LHCN-M2 (cell line): ENCODE measurements at places on chromosomes 6 and 20.

- DNase-seq, result peak; percentile 88
These were observed 37.1 kb upstream of the TFAP2A start for GRCh38 chr6:10451828-10452509.

- no peak for DNase-seq
These were observed 31.4 kb downstream of the B4GALT5 start for GRCh38 chr20:49682278-49682677.

DNA sequence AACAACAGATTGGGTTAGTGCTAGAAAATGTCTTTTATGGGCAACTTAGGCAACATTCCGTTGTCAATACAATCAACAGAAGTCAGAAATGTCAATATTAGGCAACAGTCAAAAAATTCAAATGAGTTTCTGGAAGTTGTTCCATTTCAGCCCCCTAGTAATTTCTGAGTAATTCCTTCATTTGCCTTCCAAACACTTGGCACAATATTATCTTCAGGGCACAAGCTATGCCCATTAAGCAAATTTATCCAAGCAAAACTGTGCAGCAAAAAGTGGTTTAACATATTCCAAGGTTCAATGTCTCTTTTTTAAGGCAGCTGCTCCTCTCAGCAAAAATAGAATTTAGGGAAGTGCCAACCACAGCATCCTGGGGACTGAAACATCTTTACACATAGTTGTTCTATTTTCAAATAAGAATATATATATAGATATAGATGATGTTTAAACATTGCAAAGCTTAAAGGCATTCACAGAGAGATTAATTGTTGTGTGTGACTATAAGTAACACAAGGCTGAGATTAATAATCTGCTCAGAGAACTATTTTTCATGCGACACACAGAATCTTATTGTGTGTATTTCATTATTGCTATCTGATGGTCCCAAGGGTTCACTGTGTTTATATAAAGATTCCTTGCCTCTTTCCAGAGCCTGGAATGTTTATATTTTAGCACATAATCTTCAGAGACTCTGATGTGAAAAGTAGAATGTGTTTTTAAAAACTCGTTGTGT is 75.2 kb upstream of the ADTRP start:
- DNase-seq, result no peak

- DNase-seq, result no peak
These were observed 47.9 kb upstream of the NEDD9 start for GRCh38 chr6:11280394-11280793.

DNA sequence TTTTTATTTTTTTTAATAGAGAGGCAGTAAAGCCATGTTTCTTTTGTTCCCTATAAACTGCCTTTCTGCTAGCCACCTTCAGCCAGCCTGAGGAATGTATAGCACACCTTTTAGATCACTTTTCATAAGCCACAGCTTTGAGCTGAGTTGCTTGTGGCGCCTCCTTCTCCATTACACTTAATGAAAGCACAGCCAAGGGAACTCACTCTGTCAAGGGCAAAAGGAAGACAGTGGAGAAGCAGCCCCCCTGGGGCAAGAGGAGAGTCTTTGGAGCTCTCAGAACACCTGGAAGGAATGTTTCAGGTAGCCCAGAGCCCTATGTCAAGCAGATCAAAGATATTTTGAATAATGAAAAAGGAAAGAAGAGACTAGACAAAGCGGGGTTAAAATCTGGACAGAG is 235.1 kb downstream of the CLIC5 start:
- DNase-seq, result no peak

DNA sequence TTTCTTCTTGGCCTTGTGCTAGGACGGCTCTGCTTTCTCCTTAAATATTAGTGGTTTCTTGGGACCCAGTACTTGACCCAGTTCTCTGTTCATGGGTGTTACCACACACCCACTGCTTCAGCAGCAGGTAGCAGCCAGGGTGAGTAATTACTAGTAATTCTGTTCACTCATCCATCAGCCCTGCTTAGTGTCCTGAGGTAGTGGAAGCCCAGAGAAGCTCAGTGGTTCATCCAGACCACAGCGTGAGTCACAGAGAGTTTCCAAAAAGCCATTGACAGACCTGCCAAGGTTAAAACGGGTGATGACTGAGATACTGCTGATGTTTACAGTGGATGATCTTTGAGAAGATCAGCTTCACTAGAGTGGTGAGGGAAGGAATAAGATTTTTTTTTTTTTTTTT is 51.7 kb upstream of the HINT3 start:
- peak; percentile 67 for DNase-seq

DNA sequence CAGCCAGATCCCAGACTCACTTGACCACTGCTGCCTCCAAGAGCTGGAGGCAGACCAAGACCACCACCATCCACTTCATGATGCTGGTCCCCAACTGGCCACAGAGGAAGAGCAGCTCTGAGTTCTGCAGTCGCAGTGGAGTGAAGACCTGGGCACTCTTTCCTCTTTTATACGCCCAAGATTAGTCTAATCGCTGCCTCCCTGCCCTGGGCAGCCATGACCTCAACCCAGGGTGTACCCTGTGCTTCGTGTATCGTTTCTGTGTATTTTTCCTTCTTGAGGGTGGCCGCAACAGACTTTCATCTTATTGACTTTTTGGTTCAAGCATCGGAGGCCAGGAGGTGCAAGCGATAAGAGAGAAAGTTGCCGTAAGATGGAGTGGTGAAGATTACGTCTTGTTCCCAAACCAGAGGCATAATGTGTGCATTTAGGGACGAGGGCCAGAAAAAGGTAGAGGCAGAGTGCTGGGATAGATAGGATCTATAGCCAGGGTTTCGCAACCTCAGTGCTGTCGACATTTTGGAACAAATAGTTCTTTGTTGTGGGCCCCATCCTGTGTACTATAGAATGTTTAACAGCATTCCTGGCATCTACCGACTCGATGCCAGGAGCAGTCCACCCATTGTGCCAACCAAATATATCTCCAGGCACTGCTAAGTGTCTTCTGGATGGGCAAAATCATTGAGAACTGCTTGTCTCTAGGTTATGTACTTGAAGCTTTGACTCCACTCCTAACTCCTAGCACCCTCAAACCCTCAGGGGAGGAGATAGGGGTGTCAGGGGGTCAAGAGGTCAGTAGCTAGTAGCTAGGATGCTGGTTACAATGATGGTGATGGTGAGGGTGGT is at the start of gene PGC:
Gene PGC, minus strand, starts transcription at position 142 of the 846 bp plus-strand sequence. Its CDS starts 63 bp downstream, at position 79.
- DNase-seq, result no peak
